ENCODE measurements at places on chromosomes 5 and 9. TPM values are rescaled to one million over a fixed set of nuclear protein-coding genes. Genes with fewer than 3 reads are reported as not detected.

- DNase-seq: no peak
These were observed 15.6 kb upstream of the IRF1 start for GRCh38 chr5:132506094-132506692.

The DAPK1 gene
- 79.2 TPM for total RNA-seq

DNA sequence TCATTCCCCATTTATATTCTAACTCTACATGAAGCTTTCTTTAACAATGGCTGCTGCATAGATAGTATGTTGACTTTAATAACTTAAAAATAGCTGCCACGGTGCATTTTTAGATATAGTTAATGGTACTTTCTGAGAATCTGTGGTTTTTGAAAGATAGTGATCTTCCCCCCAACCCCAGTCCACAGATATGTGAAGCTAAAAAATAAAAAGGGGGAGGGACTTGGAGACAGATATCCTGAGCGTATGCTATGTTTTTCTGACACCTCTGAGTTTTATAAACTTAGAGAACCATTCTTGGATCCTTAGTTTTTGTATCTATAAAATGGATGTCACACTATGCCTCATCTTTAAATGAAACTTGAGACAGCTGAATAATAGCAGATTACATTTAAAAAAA is 120.5 kb downstream of the SNX18 start:
- no peak for DNase-seq

The KIF4B gene
- total RNA-seq: 0.05 TPM

The POU5F2 gene
- total RNA-seq: 10.5 TPM

DNA sequence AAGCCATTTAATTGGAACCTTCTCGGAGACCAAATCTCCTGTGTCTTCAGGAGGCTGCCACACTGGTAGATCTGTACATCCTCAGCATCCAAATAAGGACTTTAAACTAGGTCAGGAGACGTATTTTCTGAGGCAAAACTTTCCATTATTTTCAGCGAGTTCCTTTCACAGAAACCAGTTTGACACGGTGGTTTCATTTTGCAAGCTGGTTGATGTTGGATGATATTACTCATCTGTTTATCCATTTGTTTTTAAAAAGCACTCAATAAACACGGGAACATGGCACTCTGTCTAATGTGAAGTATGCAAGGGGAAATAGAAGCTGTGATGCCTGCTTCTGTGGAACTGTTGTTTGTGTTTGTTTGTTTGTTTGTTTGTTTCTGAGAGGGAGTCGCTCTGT is 199.6 kb downstream of the ERCC6L2 start:
- no peak for DNase-seq

The SLC22A4 gene
- total RNA-seq: 2.2 TPM

DNA sequence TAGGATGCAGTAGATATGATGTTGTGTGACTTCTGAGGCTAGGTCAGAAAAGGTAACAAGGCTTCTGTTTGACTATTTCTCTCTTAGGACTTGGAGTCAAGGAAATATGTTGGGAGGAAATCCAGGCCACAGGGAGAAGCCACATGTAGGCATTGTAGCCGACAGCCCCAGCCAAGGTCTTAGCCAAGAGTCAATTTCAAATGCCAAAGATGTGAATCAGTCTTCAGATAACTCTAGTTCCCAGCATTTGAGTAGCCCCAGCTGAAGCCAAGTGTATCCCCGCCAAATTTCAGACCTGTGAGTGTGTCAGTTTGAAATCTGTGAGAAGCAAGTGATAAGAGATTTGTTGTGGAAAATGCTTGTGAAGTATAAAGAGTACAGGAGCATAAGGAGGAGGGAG is 38.1 kb upstream of the ISL1 start:
- no peak for DNase-seq
